ENCODE measurements at places on chromosomes 1 and 21.

DNA sequence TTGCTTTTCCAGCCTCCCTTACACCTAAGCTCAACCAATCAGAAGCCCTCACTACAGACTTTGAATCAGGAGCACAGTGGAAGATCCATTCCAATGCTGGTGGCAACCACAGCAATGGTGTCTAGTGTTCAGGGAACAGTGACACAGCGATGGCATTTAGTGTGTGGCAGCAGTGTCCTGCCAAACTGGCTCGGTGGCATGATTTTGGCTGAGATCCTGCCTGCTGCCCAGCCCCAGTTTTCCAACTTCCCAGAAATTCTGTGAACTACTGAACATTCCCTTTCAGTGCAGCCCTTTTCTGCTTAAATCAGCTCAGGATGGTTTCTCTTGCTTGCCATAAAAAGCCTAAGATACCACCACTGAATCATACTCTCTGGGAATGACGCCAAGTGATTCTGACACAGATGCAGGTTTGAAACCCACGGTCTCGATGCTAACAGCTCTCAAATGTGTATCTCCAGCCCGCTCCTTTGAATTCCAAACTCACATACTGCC lies 8.8 kb downstream of the ASAP3 start:
- DNase-seq, result peak; percentile 53

DNA sequence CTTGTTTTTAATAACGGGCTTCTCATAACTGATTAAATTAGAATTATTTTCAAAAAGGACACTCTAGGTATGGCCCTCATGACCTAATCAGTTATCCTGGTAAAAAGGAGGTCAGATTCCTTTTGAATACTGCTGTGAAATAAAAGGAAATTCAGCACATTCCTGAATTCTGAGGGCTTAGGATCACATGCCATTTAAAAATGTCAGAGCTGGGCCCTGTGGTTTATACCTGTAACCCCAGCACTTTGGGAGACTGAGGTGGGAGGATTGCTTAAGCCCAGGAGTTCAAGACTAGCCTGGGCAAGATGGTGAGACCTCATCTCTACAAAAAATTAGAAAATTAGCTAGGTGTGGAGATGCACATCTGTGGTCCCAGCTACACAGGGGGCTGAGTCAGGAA lies 18.0 kb upstream of the RABGGTB start:
- no peak for DNase-seq

DNA sequence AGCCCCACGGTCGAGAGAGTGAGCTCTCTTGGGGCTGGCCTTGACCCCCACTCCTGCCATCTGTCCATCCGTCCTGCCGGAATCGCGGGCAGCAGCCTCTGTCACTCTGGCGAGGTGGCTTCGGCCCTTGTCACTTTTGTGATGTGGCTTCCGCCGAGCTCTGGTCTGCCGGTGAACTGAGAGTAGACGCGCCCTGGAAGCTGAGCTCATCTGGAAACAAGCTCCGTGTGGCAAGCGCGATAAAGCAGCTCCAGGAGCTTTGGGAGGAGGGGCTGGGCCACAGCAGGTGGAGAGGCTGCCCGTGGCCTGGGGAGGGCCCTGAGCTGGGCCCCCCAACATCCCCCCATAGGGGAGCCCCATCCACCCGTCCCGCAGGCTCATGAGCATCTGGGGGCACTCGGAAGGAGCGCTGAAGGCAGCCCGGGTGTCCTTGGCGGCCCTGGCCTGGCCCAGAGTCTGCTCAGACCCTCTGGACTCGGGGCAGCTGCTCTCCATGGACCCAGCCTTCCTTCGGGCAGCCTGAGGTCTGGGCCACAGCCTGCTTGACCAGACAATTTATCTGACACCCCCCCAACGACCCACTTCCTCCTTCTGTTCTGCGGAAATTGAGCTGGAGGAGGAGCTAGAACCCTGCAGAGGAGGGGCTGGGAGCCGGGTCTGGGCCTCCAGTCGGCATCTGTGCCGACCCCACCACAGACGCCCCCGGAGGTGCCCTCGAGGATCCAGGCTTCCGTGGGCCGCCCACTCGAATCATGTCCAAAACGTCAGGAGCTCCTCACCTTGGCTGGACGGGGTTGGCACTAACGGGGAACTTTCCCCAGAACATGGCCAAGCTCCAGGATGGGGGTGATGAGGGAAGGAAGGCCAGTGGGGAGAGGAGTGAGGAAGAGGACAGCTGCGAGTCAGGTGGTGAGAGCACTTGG lies 59.1 kb downstream of the SLC19A1 start:
- no peak for DNase-seq

- DNase-seq, result no peak
Observed at GRCh38 chr1:37478890-37479254, 4.5 kb downstream of the ZC3H12A start.

DNA sequence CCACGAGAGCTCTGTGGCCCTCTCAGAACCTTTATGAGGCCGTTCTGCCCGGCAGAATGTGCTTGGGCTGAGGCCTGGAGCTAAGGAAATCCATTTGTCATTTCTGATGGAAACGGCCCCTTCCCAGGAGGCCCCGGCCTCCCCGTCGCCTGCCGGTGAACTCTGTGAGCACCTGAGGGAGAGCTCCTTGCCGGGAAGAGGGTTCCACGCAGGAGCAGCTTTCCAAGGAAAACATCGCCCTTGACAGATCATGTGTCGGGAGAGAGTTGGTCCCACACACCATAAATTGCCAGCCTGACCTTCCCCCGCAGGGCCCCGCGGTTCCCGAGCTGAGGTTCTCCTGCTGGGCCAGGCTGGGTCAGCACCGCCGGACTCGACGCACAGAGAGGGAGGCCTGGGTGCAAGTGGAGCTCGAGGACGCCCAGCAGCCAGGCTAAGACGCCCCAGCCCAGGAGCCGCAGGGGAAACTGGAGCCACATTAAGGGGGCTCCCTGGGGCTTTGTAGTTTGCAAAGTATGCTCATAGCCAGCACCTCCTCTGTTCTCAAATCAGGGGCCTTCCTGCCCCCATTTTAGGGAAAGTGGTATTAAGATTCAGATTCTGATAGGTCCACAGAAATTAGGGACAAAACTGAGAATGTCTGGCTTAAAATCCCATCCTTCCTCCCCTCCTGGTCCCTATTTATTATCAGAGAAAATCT lies 239.5 kb downstream of the FOXD2 start:
- DNase-seq, result no peak

- peak; percentile 61 for DNase-seq
Observed at GRCh38 chr1:218330043-218330623, 15.0 kb upstream of the TGFB2 start.

DNA sequence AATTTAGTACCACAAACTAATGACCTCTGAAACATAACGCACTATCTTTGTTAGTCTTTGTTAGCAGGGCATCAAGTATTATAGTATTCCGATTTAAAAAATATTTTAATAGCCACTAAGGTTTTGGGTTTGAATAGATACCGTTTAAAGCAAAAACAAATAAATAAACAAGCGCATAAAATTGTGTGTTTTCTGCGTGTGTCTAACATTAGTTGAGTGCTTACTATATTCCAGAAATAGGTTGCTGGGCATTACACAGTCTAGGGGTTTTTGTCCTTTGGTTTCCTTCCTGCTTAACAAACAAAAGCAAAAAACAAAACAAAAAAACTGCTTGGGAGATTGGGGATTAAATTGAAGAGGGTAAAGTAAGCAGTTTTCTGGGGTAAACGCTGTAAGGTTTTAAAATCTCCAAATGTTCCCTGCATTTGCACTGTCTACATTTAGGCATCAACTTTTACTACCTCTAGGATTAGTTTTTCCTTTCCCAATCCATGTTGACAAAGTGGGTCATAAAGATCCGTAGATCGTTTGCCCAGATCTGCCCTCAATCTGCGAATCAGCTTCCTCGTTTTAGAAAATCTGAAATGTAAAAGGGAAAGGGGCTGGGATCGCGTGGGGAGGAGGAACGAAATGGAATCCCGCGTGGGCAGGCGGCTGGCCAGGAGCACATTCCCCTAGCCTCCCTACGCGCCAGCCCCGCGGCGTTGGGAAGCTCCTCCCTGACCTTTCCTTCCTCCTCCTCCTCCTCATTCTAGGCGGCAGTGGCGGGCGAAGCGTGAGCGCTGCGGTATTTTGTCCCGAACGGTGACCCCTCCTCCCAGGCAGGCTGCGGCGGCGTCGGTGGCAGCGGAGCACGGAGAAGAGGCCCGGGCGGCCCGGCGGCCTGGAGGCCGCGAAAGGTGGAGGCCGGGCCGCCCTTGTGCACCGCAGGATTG lies at the start of gene KCTD3:
TSS of gene KCTD3 (plus strand) at position 749 of the 935 bp plus-strand sequence. CDS start 382 bp downstream, outside the sequence.
- DNase-seq, result peak; percentile 78

GRCh38 chr1:12454406-12455391 lies 163.3 kb downstream of the DHRS3 start:
- peak; percentile 61 for DNase-seq

DNA sequence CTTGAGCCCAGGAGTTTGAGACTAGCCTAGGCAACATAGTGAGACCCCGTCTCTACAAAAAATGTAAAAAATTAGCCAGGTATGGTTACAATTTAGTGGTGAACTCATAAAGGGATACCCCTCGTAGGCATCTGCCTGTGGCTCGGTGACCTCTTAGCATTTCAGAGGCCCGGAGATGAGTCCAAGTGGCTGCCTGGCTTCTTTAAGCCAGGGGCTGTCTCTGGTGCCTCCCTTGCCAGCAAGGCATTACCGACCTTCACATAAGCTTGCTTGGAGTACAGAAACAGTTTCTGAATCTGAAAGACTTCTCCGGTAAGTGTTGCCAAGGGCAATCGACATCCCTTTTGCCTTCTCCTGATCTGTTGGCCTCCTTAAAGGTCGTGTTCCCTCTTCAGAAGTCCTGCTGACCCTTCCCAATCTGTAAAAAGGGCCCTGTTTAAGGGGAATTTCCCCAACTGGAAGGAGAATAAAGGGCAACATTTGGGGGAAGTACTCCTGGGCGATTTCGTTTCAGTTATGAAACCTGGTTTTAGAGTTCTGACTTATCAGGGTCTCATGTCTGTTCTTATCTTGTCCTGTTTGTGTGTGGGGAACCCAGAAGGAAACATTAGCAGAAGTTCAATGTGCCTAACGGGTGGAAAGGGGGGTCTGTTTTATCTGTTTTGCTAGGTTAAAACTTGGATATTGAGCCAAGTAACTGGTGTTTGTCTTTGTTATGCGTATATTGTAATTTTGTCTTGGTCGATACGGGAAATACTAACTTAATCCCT lies 32.9 kb downstream of the KIFAP3 start:
- no peak for DNase-seq

- DNase-seq, result no peak
Observed at GRCh38 chr1:170545476-170545875, 13.5 kb downstream of the GORAB start.

GRCh38 chr1:228003461-228004330 lies 3.1 kb upstream of the WNT3A start:
- DNase-seq, result no peak

- DNase-seq, result peak; percentile 60
Observed at GRCh38 chr1:156126630-156127534, 12.4 kb downstream of the LMNA start.

GRCh38 chr1:18539171-18539570 lies 58.4 kb downstream of the KLHDC7A start:
- no peak for DNase-seq

DNA sequence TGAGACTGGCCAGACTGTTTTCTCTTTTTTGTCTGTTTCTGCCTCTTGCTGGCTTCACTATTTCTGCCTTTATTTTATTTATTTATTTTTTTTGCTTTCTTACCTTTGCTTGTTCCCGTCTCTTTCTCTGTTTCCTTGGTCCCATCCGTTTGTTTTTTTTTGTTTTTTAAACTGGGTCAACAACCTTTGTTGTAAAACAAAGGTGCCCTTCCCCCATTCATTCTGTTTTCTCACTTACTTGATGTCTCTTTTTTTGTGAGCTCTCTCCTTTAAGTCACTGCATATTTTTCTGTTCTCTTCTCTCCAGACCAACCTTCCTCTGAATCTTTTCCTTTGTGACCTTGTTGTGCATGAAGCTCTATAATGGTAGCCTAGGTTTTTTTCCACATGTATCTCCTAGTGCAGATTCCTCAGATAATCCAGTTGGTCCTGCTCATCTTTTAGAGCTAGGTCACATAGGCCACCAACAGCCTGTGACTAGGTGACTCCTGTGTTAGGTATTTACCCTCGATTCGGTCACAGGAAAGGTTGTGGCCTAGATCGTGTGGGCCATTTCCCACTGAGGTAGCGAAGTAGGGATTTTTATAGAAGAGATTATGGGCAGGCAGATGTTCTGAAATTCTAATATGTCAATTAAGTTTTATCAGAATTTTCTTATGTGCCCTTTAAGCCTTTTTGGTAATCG lies 15.9 kb downstream of the GNAI3 start:
- no peak for DNase-seq

- DNase-seq, result peak; percentile 67
Observed at GRCh38 chr1:10755970-10756521, 40.4 kb downstream of the CASZ1 start.

GRCh38 chr1:156860113-156860627 lies 495 bp upstream of the NTRK1 start:
- DNase-seq, result peak; percentile 54

DNA sequence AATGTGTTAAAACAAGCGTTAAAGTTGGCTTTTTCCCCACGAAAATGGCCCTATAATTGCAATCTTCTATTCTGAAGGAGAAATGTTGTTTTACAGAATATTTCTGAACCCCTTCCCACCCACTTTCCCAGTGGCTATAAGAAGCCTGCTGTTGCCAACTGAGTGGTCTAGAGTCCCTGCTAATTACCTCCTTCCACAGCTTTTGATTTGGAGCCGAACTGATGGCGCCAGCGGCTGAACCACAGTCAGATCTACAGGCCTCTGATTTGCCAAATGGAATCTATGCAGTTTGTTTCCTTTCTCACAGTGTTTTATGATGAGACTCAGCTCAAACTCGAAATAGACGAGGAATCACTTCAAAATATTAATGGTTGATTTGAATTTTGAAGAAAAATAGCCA lies 76.0 kb upstream of the C1orf105 start:
- no peak for DNase-seq

DNA sequence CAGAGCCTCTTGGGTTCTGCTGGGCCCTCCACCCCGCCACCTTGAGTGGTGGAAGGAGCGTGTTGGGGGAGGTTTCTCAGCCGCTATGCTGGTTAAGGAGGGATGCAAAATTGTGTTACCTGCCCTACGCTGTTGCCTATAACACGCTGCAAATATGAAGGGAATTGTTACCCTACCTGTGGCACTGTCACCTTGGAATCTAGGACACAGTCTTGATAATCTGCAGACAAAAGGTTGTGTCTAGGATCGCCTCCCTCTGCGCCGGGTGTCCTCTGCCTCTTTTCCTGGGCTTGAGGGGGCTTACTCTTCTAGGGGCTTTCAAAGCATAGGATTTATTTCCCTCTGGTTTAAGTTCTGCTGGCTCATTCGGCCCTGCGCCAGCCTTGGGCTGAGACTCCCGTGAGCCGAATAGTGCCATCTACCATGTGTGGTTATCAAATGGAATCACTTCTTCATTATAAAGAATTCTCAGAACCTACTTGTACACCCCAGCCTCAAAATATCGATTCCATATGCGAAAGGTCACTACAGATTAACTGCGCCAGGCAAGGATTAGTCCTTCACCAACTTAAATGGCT lies 697 bp downstream of the SLC22A15 start:
- DNase-seq, result no peak

DNA sequence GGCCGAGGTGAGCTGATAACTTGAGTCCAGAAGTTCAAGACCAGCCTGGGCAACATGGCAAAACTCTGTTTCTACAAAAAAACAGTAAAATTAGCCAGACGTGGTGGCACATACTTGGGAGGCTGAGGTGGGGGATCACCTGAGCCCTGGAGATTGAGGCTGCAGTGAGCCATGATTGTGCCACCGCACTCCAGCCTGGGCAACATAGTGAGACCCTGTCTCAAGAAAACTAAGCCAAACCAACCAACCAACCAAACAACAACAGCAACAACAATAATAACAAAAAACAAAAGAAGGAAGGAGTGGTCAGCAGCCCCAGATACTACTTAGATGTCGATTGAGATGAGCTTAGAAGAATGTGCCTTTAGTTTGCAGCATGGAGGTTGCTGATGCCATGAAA lies 47.7 kb downstream of the CENPF start:
- DNase-seq, result no peak

Data from lung microvascular endothelial cell (primary cell).